Urothelium cell line (cell line): ENCODE measurements at places on chromosomes 7 and 10.

DNA sequence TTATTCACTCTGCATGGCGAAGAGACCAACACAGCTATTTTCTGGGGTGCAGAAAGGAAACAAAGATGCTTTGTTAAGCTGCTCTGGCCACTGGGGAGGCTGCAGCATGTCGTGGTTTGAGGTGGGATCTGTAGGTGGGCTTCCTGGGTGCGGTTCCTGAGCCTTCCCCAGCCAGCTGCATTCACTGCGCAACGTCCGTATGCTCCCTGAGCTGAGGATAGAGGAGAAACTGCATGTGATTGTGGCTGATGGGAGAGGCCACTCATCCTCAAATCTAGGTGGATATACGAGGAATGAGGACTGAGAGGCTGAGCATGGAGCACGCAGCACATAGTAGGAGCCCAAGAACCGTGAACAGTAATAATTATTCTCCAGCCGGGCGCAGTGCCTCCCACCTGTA, 9.9 kb upstream of the DNAAF5 start:
- DNase-seq: no peak

DNA sequence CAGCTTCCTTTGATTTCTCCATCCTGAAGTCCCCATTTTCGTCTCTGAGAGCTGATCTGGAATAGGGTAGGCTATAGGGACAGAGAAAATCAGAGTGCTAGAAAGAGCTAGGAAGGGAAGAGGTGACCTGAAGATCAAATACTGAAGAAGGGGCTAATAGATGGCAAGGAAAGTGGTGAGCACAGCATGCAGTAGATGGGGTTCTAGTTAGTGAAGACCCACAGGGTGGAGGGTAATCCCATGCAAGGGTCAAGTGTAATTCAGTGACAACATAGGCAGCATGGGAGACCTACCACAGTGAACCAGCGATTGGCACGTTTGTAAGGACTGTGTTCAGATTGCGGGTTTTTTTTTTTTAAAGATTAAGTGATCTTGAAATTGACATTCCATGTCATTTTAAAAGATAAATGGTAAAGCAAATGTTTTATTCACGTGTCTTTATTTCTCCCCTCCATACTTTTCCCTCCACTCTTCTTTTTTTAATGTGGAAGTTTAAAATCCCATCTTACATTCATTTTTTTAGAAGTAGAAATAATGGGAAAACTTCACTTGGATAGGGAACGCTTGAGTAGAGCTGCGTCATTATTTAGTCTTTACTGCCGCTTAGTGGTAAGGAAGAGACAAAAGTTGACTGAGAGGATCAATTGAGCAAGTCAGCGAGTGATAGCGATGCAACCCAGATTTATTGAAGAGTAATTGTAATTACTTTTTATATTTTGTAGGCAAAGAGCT, 21.0 kb upstream of the ABI1 start:
- DNase-seq: peak; percentile 49

DNA sequence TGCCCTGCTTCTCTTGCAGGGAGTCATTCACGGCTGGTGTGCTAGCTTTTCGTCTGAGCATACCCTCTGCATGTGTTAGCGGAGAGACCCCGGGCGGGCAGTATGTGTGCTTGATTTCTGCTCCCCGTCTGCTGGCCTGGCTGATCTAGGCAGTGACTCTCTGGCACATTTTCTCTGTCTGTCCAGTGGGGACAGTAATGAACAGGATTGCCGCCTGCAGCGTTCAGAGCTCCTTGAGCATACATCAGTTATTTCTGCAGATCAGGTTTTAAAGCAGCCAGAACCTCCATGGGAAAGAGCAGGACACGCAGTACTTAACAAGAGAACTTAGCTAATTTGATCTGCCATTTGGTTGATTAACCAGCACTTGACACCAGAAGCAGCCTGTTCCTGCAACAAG, 242.5 kb downstream of the CELF2 start:
- no peak for DNase-seq

DNA sequence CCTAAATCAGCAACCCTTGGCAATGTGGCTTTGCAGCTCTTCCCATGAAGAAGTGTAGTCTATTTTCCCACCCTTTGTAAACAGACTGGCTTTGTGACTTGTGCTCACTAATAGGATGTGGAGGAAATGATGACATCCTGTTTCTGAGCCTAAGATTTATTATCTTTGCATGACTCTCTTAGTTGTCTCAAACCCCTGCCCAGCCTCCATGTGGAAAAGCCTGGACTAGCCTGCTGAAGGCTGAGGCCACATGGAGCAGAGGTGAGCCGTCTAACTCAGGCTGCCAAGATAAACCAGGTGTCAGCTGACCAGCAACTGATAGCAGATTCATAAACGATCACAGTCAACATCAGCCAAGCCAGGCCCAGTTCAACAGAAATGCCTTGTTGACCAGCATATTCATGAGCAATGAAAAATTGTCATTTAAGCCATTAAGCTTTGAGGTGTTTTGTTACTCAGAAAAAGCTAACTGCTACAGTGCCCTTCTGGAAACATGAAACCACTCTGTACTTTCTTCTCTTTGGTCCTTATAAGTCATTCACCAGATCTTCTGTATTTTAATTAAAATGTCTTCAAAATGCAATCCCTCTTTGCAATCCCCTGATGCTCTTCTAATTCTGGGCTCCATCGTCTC, 586.3 kb upstream of the ANKRD30A start:
- peak; percentile 31 for DNase-seq

DNA sequence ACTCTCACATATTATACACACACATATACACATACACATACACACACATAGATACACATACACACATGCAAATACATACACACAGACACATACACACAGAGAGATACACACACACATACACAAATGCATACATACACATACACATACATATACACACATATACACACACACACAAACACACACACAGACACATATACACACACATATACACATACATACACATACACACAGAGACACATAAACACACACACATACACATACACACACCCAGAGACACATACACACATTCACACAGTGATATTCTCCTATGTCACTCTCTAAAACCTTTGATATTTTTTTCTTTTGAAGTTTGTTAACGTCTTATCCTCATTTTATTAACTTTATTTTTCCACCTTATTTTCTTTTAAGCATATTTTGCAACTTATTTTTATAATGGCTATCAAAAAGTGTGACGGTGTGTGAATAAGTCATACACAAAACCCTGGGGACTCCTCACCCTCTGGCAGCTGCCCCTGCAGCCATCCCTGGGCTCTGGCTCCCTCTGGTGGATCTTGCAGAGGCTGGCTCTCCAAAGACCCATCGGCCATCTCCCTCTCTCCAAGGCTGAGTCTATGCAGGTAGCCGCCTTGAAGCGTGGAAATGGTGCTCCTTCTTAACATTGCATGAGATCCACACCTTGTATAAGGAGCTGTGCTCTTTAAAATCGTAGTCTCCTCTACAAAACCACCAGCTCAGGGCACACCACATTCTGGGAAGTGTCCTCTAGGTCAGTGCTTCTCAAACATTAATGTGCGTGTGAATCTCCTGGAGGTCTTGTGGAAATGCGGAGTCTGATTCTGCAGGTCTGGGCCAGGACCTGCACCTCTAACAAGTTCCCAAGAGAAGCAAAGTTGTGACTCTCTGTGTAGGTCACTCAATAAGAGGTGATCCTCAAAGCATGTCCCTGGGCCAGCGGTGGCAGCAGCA, 4.1 kb upstream of the C10orf120 start:
- DNase-seq: peak; percentile 84
